ENCODE measurements at places on chromosomes 5 and 9.

GRCh38 chr5:1137567-1138444, 25.9 kb upstream of the SLC12A7 start:
- DNase-seq, result no peak

DNA sequence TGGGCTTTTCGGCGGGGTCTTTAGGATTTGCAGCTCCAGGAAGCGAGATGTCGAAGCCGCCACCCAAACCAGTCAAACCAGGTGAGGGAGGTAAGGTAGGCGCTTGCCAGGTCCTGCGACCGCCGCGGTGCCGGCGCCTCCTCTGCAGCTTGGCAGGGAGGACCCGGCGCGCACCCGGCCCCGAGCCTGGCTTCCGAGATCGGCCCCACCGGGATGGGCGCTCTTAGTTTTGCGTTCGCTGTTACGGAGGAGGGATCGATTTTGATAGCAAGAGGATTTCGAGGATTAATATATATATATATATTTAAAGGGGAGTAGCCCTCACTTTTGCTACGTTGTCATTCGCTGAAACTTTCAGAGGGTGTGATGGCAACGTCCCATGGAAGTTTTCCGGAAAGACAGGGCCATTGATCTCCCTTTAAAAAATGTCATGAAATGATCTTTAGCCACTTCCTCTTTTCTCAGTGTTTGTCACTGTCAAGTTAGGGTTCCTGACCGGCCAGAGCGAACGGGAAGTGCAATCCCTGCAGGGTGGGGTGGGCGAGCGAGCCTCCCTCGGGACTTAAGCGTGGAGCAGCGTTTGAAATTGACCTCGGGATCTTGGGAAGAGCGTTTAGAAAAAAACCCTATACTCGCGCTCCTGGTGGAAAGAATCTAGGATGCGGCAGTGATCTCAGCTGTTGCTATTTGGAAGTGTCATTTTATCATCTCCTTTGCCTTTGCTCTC, 495 bp downstream of the OSTF1 start:
- DNase-seq, result peak; percentile 78

- no peak for DNase-seq
Measured at GRCh38 chr5:75340714-75341478, 3.9 kb downstream of the HMGCR start.

DNA sequence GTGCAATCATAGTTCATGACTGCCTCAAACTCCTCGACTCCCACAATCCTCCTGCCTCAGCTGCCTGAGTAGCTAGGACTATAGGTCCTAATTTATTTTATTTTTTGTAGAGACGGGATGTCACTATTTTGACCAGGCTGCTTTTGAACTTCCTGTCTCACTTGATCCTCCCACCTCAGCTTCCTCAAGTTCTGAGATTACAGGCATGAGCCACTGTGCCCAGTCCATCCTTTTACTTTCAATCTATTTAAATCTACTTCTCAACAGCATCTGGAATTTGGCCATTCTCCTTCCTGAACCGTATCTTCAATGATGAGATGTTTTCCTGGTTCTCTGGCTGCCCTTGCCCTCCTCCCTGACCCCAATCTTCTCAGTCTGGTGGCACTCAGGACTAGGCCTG, 12.2 kb upstream of the GRIN1 start:
- peak; percentile 29 for DNase-seq

DNA sequence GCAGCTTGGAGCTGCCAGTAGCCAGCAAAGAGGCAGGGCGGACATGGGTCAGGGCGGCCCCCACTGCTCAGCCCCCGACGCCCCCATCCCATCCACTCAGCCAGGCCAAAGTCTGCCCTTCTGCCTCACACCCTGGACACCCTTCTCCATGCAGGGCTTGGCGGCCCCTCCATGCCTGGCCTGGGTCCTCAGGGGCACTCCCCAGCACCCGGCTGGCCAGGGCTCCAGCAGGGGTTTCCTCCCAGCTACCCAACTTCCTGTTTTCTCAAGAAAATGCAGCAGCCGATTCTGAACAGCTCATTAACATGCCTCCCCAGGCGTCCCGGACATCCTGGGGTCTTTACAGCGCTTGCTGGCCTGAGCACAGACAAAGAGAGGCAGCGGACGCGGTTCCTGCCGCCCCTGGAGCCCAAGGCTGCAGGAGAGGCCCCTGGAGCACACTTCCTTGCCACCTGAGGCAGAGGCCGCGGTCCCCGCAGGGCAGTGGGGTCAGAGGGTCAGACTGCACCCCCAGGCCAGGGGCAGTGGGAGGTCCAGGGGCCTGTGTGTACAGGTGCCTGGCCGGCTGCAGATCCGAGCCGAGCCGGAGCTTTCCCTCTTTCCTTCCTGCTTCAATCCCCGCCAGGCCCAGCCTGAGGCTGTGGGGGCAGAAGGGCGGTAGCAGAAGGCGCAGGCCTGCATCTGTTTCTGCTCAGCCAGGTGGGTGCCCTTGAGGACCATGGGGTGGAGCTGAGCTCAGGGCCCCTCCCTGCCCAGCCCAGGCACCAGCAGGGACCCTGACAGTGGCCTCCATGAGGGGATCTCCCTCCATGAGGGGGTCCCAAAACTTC, 18.7 kb upstream of the NRARP start:
- DNase-seq, result peak; percentile 91

DNA sequence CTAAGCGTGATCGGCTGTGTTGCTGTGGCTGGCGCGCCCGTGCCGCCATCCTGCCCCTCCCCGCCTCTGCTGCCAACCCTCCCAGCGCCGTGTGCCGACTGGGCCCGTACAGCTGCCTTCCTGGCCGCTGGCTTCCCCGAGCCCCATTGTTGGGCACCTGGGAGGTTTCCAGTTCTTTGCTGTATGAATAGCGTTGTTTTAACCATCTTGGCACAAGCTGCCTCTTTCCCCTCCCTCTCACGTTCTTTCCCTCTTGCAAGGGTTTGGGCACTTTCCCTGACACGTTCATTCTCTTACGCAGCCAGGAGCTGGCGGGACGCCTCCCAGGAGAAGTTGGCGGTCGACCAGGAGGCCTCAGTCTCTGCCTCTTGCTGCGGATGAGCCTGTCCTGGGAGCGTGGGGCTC, 43.1 kb upstream of the RXRA start:
- no peak for DNase-seq

DNA sequence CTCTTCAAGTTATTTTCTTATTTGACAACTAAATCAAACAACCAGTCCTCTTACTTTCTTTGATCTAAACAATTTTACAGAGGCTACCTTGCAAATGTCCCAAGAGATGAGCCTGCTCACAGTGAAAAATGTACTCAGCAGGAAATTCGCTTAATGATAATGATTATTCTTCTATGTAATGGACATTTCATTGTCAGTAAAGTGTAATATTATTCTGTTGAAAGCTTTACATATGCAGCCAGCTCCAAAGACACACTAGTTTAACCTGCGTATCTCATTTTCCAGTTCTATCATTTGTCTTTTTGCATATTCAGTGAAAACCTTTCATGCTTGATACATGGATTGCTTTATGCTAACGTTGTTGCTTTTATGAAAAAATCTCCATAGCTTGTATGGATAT, 758.7 kb upstream of the ZNF608 start:
- DNase-seq, result no peak

DNA sequence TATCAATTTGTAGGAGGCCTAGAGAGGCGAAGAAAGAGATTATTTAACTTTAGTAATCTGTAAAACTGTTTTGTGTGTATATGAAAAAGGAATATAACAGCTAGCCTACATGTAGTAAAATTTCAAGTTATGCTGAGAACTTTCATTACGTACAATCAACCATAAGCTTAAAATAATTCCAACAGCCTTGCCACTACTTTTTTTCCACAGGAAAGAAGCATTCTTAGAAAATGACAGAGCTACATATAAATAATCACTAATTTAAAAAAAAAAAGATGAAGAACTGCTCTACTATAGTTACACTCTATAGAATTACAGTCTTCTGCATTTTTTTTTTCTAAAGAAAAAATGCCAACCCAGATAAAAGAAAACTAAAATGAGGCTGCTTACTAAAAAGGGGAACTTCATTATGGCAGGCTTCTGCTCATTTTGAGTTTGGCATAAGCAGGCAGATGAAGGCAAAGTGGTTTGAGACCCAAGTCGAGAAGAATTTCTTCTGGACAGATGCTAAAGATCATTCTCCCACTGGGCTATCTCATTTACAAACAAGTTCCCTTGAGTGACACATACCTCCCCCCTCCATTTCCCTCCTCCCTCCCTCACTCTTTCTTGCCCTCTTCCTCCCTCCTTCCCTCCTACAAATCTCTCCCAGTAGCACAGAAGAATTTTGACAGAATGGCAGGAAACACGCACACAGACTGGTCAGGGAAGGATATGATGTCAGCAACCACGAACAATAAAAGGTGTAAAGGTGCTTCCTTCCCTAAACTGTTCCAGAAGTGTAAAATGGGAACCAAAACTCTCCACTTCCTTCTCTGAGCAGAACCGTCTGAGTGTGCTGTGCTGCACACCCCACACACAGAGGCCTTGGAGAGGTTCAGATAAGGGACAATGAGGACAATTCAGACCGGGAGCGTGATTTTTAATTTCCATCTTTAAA, 56.1 kb downstream of the MEF2C start:
- DNase-seq, result peak; percentile 79

DNA sequence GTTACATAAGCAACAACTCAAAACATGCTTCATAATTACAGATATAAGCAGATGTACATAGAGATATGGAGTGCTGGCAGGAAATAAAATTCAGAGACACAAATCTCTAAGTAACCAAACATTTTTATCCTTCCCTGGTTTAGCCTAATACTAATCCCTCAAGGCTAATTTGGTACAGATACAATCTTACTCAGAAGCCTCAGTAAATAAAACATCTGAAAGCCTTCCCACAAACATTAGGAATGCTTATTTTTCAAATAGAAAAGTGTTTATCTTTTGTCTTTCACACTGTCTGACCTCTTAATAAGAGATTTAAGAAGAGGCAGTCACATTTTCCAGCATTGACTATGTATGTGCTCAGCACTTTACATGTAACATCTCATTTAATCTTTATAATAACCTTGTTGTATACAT, 399.4 kb downstream of the ARRDC3 start:
- no peak for DNase-seq

DNA sequence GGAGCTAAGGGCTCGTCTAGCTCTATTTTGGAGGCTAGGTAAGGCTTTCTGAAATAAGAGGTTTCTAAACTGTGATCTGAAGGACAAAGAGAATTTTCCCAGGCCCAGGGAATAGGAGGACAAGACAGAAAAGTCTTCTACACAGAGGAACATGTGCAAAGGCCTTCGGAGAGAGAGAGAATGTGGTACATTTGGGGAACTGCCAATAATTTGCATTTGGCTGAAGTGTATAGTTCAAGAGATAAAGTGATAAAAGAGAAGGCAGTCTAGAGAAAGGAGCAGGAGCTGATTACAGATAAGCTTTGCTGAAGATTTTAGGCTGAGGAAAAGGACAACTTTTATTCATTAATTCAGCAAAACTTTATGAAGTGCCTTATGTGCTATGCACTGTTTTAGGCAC, 214.4 kb upstream of the ELL2 start:
- DNase-seq, result no peak

- DNase-seq, result no peak
Measured at GRCh38 chr5:141630570-141631140, 6.0 kb downstream of the HDAC3 start.

GRCh38 chr5:148864113-148864841, 37.9 kb downstream of the ADRB2 start:
- no peak for DNase-seq

DNA sequence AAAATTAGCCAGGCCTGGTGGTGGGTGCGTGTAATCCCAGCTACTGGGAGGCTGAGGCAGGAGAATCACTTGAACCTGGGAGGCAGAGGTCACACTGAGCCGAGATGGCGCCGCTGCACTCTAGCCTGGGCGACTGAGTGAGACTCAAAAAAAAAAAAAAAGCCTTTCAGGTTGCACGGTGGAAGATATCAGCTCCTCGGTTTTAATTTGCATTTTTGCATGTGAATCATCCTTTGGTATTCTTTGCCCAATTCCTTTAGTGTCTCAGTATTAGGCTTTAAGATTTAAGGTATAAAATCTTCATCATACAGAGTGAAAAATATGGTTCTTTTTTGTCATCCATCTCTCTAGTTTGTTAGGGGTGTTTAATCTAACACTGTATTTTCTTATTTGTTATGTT, 173.6 kb upstream of the S1PR3 start:
- no peak for DNase-seq
